ENCODE measurements at places on chromosomes 16 and 17. TPM values are rescaled to one million over a fixed set of nuclear protein-coding genes. Genes with fewer than 3 reads are reported as not detected.

DNA sequence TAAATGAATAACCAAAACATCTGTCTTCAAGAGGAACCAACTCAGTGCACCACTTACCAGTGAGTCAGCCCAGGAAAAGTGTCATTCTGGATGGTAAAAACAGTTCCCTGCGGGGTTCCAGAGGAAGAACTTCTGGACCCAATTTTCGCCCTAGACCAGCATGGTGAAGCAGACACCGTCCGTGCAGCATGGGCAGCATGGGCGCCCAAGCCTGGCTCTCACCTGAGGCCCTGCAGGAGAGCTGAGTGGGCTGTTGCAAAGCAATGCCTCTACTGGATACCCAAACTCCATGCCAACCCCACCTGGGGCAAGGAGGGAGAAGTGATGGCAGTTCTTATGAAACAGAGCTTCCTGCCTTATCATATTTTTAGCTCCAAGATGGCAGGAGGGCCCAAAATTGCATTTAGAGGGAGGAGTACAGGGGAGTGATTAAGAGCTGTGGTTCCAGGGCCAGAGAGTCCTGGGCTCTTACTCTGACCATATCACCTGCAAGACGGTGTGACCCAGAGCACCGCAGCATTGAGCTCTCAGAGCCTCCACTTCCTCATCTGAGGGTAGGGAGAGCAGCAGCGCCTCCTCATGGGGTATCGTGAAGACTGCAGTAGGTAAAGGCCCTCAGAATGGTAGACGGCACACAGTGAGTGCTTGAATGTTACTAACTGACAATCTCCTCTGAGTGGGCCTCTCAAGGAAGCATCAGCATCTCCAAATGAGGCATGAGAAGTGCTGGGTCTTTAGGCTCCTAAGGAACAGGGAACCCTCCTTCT, 16.6 kb upstream of the INPP5K start:
- no peak for DNase-seq

The PLXDC1 gene
- 2.1 TPM for polyA plus RNA-seq

- DNase-seq, result no peak
Measured at GRCh38 chr16:707062-707538, 1.5 kb upstream of the FBXL16 start.

- DNase-seq, result no peak
Measured at GRCh38 chr17:15270628-15271381, 5.7 kb upstream of the PMP22 start.

- no peak for DNase-seq
Measured at GRCh38 chr16:77434530-77435271, at the start of gene ADAMTS18. Gene ADAMTS18 (minus strand): TSS chr16:77435034. CDS start chr16:77434695, 339 bp downstream.

The MSI2 gene
- polyA plus RNA-seq, result 24.4 TPM

The PRR35 gene
- not detected for polyA plus RNA-seq

The SNX20 gene
- not detected for polyA plus RNA-seq

- DNase-seq, result no peak
Measured at GRCh38 chr17:81831957-81832607, 1.0 kb downstream of the MCRIP1 start.

The MT1G gene
- polyA plus RNA-seq, result not detected

DNA sequence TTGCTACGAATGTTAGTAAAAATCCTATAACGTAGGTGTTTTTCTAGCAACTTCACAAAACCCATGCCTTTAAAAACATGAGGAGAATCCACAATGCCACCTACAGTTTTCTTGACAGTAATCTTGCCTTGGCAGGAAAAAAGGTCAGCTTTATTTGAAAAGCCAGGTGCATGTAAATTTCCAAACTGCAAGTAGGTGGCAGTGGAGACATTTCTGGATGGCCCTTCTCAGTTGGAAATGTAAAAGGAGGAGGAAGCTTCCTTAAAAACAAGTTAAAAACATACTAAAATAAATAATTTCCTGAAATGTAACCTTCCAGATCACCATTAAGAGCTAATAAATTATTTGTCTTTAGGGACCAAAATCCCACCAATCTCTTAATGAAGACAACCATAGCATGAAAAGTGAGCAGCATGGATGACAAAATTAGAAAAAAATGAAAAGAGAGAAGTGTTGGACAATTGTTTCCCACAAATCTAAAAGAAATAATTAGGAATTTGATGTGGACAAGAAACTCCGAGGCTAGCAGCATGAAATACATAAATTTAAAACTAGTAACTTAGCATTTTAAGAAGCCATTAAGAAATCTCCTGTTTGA, 152.2 kb downstream of the SNX11 start:
- DNase-seq, result no peak

The PIRT gene
- not detected for polyA plus RNA-seq

The ETV4 gene
- polyA plus RNA-seq, result 6.7 TPM

GRCh38 chr16:3099732-3100499, 822 bp upstream of the ZSCAN10 start:
- DNase-seq, result peak; percentile 61

The CDRT15 gene
- not detected for polyA plus RNA-seq

The MLKL gene
- polyA plus RNA-seq, result 5.8 TPM

GRCh38 chr17:68052810-68053209, 17.3 kb downstream of the KPNA2 start:
- DNase-seq, result no peak

DNA sequence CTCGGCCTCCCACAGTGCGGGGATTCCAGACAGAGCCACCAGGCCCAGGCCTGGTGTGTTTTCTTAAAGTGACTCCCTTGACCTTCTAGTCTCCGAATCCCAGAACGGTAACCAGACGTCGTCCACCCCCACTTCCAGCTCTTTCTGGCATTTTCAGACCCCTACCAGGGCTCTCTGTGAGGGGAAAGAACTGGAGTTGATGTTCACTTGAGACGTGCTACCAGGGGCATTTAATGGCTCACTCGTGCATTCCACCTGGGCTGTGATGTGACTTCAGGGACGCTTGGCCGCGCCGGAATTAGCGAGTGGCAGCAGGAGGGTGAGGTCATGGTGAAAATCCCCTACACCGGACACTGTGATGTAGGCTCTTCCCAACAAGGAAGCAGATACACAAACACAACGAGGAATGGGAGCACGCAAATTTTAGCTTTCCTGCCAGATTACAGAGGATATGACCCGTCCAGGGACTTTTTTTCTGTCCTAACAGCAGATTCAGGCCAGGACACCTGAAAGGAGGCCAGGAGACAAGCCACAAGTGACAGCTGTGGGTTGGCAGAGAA, 1.1 kb upstream of the GNA13 start:
- DNase-seq, result no peak

DNA sequence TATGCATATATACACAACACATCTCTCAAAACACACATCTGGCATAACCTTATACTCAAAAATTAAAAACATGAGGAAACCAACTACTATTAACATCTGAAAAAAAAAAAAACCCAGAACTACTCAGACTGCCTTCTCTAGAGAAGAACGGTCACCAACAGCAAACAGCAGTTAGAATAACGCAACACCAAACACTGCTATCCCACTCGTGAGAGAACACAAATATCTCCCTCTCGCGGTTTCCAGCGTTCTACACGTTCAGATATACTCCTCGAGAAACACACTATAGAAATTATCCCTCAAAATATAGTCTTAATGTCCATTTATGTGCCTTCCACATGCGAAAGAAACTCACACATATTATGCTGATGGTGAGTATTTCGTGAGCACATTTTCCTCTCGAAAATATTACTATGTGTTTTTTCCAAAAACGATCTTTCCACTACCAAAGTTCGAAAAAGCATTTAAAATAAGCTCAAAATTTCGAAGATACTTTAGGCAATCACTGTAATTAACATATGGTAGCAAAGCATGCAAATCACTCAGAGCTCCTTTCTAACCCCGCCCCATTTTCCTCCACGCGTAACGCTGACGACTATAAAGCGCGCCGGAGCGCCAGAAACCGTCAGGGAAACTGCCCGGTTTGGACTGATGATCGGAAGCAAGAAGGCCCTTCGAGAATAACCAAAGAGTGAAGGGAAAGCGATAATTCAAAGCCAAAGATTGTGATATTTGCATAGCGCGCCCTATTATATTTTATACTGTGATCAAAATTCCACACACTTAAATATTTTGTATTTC, 60.1 kb downstream of the TEX14 start:
- DNase-seq, result peak; percentile 99

DNA sequence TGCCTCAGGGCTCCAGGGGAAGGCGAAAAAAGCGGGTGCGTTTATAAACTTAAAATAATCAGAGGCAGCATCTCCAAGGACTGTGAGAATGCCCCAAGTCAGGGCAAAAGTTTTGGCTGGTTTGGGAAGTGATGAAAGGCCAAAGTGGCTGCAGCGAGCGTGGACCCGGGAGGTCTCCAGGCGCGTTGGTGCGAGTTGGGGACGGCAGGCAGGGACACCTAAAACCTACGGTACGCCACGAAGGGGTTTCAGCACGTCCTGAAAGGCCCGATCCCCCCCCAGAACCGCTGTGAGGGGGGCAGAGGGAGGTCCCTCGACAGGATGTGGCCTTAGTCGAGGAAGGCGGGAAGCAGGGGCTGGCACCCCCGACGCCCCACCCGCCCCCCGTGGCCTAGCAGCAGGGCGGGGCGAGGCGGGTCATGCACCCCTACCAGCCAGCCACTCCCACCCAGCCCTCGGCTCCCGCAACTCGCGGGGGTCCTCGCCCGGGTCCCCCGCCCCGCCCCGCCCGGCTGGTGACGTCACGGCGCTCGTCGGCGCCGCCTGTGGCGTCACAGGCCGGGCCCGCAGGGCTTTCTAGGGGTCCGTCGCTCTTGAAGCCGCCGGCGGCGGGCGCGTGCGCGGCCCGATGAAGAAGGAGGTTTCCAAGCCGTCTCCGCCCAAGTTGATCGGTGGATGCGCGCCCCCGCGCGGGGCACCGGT, at the start of gene MYCBPAP:
TSS of gene MYCBPAP (plus strand) at position 569 of the 702 bp plus-strand sequence. CDS start 236 bp downstream, outside the sequence.
- peak; percentile 16 for DNase-seq

- no peak for DNase-seq
Measured at GRCh38 chr17:68161644-68162428, 86.0 kb upstream of the AMZ2 start.

The PRSS33 gene
- polyA plus RNA-seq, result not detected

The CDH15 gene
- 0.11 TPM for polyA plus RNA-seq

The XAF1 gene
- 6.3 TPM for polyA plus RNA-seq

The NAGS gene
- 1.1 TPM for polyA plus RNA-seq
